NCI-H1417 treated with DMSO at 0.1 percent for 48 hours (cell line): ENCODE measurements at places on chromosomes 6 and 20.

DNA sequence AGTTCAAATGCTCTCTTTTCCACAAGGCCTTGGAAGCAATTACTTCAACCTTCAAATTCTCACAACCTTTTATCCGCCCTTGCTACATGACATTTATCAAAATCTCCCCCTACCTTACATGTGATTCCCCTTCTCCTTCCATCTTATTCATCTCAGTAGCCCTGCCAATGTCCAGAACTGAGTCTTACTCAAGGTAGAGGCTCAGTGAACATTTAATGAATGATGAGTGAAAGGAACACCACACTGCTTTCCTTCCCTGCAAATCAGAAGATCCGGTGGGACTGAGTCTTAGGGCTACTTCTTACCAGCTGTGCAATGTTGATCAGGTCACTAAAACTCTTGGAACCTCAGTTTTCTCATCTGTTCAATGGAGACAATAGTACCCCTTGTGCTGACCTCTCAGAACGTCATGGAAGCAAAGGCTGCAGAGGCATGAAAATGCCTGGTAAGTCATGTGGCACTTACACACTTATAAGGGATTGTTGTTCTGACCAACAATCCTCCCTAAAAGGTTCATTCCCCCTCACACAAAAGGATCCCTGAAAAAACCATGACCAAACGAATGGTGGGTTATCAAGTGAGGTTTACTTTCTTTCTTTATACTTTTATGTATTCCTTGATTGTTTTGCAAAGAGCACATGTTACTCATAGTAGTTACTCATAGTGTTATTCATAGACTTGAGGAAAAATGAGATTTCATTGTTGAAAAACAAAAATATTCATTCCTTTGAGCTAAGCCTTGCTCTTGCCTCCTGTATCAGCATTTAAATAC, 6.5 kb downstream of the MDGA1 start:
- no peak for DNase-seq

DNA sequence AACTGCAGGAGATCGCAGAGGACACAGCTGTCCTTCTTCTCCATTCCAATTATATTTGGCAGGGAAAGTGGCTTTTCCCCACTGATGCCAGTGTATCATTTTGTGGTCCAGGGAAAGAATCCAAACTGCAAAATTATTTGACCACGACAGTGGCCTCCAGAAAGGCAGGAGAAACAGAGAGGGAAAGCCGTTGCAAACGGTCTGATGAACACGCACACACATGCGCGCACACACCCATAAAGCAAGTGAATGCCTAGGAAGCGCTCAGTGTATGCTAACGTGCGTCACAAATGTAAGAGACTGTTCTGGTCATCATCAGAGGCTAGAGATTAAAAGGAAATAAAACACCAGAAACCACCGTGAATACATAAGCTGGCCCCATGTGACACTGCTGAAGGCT, 54.0 kb downstream of the NPEPL1 start:
- DNase-seq: no peak

- no peak for DNase-seq
Observed at GRCh38 chr6:168365422-168366165, 46.0 kb upstream of the DACT2 start.

DNA sequence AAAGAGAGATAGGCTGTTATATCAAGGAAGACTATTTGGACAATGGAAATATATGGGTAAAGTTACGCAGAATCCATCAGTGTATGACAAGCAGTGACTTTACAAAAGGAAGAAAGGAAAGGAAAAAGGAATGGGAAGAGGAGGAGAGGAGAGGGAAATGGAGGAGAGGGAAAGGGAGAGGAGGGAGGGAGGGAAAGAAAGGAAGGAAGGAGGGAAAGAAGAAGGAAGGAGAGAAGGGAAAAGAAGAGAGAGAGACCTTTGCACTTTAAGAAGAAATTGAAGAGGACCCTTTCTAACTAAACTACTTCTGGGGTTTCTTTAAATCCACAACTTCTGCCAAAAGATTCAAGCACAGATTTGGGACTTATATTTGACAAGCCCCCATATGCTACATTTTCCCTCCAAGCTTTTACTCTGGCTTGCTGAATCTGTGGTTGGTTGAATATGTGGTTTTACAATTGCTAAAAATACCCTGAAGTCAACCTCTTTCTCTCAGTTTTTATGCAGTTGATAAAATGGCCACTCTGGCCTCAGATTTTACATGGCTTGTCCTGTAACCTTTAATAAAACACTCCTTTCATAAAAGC, 120.8 kb upstream of the RAB32 start:
- no peak for DNase-seq

- no peak for DNase-seq
Observed at GRCh38 chr6:87929843-87930288, 117.8 kb upstream of the SPACA1 start.
